ENCODE measurements at places on chromosomes 3 and 15.

- no peak for ATAC-seq
Observed at GRCh38 chr3:63352008-63352279, 73.8 kb downstream of the SYNPR start.

- peak; percentile 19 for ATAC-seq
Observed at GRCh38 chr15:75112848-75113492, 88.7 kb upstream of the C15orf39 start.

GRCh38 chr15:39919748-39920509 is at the start of gene GPR176:
TSS of gene GPR176 (minus strand) at chr15:39920266. CDS start at chr15:39920026, 240 bp downstream.
- ATAC-seq, result peak; percentile 49

GRCh38 chr3:143565951-143566350 is 282.3 kb downstream of the SLC9A9 start:
- ATAC-seq, result peak; percentile 88

DNA sequence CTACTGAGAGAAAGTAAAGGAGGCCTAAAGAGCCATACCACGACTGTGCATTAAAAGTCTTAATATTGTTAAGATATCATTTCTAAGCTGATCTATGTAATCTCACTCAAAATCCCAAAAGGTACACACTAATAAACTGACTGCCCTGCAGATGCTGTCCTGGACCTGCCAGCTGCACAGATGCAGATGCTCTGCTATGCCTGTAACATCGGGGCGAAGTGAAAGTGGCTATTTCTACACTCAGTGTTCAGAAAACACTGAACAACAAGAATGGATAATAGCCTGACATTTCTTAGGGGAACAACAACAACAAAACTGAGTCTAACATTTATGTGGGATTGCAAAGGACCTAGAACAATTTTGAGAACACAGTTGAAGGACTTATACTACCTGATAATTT is 31.9 kb downstream of the RAD18 start:
- no peak for ATAC-seq

DNA sequence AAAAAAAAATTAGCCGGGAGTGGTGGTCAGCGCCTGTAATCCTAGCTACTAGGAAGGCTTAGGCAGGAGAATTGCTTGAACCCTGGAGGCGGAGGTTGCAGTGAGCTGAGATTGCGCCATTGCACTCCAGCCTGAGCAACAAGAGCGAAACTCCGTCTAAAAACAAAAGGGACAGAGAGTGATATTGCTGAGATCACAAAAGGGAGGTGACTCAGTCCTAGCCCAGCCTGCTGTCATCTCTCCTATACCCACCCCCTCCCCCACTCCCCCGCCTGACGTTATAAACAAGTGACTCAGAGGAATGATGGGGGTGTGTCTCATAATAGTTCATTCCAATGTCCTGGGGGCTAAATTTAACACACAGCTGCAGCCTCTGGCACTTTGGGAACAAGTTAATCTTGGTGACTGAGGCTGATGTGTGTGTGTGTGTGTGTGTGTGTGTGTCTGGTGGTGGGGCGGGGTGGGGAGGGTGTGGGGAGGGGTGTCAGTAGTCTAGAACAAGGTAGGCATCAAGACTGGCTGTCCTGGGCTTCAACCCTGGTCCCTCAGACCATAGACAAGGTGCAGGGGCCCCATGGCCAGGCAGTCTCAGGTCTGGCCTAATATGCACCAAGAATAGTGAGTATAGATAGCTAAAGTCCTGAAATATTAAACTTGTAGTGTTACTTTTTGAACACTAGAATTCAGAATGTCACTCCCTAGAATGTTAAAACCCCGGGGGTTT is 1.3 kb upstream of the KLHL40 start:
- peak; percentile 94 for ATAC-seq

- ATAC-seq, result no peak
Observed at GRCh38 chr15:27669641-27670040, 429.5 kb downstream of the OCA2 start.

GRCh38 chr3:47732143-47732542 is 49.5 kb downstream of the SMARCC1 start:
- ATAC-seq, result no peak

DNA sequence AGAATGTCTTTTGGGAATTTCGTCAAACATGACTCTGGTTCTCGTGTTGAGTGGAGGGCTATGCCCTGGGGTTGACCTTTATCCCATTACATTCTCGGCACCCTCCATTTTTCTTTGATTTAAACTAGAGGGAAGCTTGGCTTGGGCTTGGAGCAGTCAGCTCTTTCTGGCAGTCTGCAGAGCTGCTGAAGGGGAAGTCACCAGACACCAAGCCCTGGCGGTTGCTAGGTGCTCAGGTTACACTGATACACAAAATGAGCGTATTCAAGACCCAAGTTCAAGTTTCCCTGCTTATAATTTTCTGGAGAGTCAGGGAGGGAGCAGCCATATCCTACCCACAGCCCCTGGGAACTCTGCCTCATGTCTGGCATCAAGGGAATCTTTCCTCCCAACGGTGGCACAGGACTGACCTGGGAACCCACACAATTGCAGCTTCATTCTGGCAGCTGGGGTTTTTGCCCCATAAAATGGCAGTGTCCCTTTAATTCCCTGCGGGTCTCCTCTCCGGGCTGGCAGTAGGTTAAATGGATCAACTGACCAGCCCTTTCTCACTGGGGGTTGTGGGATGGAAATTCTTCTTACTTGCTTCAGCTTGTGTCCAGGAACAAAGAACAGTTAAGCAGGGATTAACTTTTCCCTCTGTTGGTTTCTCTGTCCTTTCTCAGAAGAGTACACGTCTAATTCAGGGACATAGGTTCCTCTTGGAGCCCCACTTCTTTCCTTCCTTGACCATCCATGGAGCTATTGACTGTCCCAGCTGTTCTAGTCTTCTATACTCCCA is 110.0 kb upstream of the DLG1 start:
- ATAC-seq, result no peak

DNA sequence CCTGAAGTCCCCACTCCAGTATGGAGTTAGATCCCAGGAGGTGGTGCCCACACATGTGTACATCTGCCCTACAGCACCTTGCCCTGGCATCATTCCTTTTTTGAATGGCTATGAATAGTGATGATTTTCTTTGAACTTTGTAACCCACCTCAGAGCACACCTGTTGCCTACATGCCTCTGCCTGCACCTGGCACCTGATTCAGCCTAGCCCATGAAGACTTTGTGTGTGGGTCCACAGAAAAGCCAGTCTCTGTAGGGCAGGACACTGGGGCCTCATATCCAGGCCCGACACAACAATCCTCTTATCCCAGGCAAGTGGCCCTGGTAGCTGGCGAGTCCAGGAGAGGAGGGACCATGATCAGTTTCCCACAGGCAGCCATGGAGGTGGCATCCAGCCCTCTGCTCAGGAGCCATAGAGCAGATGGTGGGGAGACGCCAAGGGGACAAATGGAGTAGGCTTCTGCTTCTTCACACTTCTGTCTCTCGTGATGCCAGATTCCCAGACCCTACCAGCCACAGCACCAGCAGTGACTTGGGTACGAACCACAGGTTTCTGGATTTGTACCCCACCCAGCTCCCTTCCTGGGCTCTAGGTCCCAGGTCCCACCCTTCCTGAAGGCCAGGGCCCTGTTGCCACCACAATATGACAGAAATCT is 230.7 kb downstream of the UACA start:
- no peak for ATAC-seq

GRCh38 chr15:80844011-80844732 is 65.0 kb downstream of the CEMIP start:
- no peak for ATAC-seq

- ATAC-seq, result peak; percentile 58
Observed at GRCh38 chr3:69999140-70000027, at the start of gene SAMMSON. TSS of gene SAMMSON (plus strand) at chr3:69999733.

- no peak for ATAC-seq
Observed at GRCh38 chr15:58537033-58537432, 105.2 kb downstream of the LIPC start.

GRCh38 chr3:194687638-194688199 is 2.0 kb downstream of the FAM43A start:
- peak; percentile 52 for ATAC-seq

DNA sequence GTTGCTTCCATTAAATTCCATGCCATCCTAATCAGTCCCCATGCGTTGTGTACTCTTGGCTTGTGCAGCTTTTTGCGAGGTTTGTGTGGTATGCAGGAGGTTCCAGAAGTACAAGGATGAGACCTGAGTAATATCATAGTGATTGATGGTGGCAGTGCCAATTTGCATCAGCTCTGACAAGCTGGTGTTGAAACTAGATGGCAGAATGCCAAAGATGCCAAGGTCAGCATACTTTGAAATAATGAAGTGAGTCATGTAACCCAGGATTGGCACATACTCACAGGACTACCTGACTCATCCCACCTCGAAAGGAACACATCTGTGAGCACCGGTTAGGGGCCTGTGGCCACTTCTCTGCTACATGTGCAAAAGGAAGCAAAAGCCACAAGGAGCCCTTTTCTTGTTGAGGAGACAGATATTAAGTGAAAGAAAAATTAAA is 14.3 kb downstream of the KAT2B start:
- ATAC-seq, result peak; percentile 73

DNA sequence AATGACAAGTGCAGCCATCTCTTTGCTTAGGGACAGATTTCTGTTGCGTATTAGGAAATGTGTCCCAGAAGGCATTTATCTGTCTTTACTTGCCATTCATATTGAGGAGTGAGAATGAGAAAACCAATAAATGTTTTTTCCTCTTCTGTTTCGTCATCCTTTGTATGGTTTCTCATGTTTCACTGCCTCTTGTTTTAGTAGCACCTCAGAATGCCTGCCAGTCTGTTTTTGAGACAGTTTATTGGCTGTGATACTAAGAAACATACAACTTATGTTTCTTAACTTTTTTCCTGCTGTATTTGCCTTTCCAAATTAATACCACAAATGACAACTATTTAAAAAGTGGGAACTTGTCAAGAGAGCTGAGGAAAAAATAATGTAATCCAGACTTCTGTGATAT is 390.2 kb upstream of the GOLIM4 start:
- no peak for ATAC-seq

- no peak for ATAC-seq
Observed at GRCh38 chr15:74616366-74616939, 817 bp downstream of the CLK3 start.

- no peak for ATAC-seq
Observed at GRCh38 chr3:7536921-7537320, 676.0 kb downstream of the GRM7 start.

GRCh38 chr3:50194128-50194902 is 2.9 kb downstream of the GNAT1 start:
- ATAC-seq, result peak; percentile 76

GRCh38 chr3:1902416-1902815 is 196.2 kb upstream of the CNTN4 start:
- no peak for ATAC-seq

DNA sequence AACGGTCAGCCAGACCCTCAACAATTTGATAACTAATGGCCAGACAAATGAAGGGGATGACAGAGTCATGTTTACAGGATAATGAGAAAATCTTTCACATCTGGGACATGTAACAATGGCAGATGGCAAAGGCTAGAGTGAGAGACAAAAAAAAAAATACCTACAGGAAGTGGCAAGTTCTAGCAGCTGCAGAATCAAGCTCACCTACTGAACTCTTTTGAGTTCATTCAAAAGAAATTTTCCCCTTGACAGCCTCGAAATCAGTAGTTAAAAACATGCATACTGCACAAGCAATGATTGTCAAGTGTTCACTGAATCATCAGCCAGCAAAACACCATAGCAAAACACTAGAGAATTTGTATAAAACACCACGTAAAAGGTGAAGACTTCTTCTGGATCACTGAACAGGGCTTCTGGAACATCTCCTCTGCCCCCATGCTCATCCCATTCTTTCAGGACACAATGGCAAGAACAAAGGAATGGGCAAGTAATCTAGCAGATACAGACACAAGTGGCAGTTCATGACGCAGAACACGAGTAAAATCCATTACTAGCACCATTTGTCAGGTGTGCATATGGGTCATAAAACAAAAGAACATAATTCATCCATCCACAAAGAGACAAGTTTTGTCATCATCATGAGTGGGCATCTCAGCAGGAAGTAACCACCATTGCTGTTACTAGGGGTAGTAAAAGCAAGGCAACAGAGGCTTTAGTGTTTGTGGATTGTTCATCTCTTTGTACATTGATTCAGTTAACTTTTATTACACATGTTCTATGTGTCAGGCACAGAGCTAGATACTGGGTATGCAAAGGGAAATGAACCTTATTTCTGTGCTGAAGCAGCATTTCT is 13.8 kb upstream of the KCNMB2 start:
- ATAC-seq, result no peak

- ATAC-seq, result no peak
Observed at GRCh38 chr3:36686516-36686915, 77.8 kb downstream of the DCLK3 start.

DNA sequence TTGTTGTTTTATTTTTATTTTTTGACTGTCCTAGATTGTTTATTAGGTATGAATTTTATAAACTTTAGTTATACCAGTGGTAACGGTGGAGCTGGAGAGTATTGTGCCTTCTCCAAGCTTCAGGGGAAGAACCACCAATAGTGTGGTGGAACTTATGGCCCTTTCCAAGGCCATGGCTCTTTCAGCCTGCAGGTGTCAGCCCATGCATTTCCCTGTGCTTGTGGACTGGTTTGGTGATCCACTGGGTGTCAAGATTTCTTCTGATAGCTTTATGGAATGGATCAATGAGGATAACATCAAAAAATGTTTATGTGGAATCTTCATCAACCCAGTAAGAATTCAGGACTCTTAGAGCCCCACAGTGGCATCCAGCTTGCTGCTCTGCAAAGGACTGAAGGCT is 19.2 kb upstream of the SCAMP5 start:
- ATAC-seq, result no peak

GRCh38 chr3:151206201-151206600 is 3.2 kb upstream of the GPR171 start:
- no peak for ATAC-seq

GRCh38 chr3:42013691-42014457 is 52.0 kb upstream of the ULK4 start:
- peak; percentile 44 for ATAC-seq

DNA sequence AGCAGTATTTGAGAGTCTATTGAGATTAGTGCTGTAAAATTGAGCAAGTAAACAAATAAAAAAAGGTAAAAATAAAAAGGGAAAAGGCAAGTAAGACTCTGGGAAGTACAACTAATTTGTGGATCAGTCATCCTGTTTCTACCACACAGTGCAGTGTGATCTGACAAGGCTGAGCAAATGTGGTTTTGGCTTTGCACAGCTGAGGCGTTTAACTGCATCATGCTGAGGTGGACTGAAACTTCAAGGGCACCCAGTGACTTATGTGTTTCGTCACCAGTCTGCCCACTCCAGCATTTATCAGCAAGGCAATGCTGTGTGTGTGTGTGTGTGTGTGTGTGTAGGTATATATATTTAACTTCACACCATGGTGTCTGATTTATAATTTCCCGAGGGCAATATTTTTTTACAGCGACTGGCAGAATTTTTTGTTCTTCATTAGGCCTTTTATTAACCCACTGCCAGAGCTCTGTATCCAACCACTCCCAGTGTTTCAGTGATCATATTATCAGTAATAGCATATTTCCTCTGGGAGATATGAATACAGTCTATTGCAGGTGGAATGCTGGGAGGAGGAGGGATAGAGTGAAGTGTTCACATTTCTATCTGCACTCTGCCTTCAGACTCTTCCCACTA is 131.5 kb upstream of the SATB1 start:
- ATAC-seq, result no peak

DNA sequence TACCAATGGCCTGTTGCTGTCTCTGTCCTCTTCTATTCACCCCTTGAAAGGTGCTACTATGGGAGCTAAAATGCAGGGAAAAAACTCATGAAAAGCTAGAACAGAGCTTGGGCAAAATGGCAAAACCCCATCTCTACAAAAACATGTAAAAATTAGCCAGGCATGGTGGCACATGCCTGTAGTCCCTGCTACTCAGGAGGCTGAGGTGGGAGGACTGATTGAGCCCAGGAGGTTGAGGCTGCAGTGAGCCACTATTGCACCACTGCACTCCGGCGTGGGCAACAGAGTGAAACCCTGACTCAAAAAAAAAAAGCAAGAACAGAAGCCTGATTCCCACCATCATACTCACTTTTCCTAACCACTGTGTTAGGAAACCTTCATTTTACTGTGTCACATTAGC is 1.9 kb downstream of the MAP4 start:
- no peak for ATAC-seq

All from gastroesophageal sphincter (tissue), 4 donors.